ENCODE measurements at places on chromosomes 5 and 9. TPM values are rescaled to one million over a fixed set of nuclear protein-coding genes. Genes with fewer than 3 reads are reported as not detected.

DNA sequence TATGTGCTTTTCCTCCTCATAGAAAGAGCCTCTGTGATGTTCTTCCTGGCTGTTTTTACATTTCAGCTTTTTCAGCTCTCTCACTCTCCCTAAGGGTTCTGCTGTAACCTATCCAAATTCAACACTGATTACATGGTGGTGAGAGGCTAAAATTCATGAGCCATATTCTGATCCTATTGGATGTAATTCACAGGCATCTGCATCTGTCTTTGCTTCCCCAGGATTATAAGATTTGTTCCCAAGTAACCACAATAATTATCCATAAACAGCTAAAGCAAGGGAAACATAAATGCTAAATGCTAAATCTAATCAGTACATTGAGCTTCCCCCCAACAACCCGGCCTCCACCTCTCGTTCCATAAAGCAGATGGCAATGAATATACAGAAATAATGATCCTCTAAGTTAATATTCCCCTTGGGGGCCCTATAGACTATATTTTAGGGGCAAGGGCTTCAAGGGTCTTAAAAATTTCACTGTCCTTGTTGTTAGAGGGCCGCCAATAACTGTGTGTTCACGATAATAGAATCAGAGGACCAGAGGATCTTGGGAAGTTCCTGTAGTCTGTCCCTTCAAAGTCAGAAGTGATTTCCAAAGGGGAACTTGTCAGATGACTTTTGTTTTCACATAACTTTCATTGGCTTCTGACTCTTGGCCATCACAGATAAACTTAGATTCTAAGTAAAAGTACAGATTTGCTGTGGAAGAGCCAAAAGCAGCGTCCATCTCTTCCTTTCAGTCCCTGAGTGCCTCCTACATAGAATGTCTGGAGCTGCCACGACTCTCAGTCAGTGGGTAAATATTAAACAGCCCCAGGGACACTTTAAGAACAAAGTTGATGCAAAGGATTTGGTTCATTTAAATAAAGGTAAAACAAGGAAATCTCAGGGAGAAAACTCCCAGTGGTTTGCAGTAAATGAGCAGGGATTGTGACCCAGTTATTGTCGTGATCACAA lies 125.6 kb downstream of the ALDH1A1 start:
- no peak for DNase-seq

DNA sequence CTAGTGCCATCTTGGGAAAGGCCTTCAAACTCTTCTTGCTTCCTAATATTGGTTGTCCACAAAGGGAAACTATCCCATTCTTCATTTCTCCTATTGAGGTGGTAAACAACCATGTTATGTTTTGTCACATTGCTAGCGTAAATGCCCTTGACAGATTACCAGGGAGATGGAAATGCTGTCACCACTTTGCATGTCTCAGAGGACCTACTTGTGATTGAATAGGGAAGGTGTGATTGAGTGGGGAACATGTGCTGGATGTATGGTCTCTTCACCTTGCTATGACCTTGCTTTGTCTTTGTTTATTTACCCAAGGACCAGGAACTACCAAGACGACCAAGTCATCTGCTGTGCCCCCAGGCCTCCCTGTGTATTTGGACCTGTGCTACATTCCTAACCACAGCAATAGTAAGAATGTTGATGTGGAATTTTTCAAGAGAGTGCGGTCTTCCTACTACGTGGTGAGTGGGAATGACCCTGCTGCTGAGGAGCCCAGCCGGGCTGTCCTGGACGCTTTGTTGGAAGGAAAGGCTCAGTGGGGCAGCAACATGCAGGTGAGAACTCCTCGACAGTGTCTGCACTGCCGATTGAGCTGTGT lies 96.1 kb downstream of the MAP1B start:
- DNase-seq, result no peak

- DNase-seq, result no peak
These were observed 15.9 kb downstream of the DAP start for GRCh38 chr5:10745133-10745532.

TRIP13 gene
- total RNA-seq, result 29.9 TPM

DNA sequence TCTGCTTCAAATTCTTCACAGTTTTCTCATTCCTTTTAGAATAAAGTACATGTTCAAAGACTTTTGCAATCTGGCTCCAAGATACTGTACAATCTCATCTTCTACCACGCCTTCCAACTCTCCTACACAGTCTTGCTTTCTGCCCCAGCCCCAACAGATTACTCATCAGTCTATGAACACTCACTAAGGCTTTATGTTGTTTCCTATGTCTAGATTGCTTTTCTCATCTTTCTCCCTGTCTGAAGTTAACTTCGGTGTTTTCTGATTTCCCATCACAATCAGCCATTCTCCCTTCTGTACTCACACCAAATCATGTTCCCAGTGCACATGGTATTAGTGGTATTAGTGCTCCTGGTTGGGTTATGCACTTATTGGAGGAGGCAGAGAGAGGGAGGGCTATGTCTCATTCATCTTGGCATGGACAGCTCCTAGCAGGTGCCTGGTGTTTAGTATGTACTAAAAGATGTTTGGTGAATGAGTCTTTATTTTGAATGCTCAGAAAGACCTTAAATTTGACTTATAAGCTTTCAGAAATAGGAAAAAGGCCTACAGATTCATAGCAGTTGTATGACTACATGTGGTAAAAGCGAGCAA lies 44.0 kb upstream of the ZNF608 start:
- DNase-seq, result no peak

DNA sequence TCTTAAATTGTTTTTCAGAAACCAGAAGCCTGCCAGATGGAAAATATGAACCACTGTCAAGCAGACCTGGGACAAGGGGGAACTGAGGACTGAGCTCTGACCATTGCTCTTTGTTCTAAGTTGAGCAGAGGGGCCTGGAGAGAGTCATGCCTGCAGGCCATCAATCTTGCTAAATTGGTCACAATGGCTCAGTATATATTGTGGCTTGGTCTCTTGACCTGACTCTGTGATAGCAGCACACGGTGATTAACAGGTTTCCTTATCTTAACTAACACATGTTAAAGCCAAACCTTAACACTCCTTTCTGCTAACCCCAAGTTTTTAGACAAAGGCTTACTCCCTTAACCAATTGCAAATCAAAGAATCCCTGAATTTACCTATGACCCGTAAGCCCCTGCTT lies 1281.2 kb upstream of the NUDT12 start:
- DNase-seq, result no peak

- peak; percentile 43 for DNase-seq
These were observed 5.9 kb upstream of the SLC22A5 start for GRCh38 chr5:132363431-132364112.

IFNA13 gene
- not detected for total RNA-seq

MLANA gene
- not detected for total RNA-seq

- no peak for DNase-seq
These were observed 1201.4 kb upstream of the C9orf72 start for GRCh38 chr9:28774433-28775235.

GRCh38 chr9:78552802-78553201 lies 255.9 kb downstream of the PSAT1 start:
- DNase-seq, result no peak
